ENCODE measurements at places on chromosomes 7 and 10. TPM values are rescaled to one million over a fixed set of nuclear protein-coding genes. Genes with fewer than 3 reads are reported as not detected.

The ZNF22 gene
- total RNA-seq = 21.8 TPM

The CABCOCO1 gene
- 0.19 TPM for total RNA-seq

- DNase-seq = no peak
These were observed 177.0 kb downstream of the CAMK1D start for GRCh38 chr10:12526311-12526710.

- no peak for DNase-seq
These were observed 25.1 kb downstream of the NRP1 start for GRCh38 chr10:33309406-33309805.

GRCh38 chr10:33260403-33261149 is 73.9 kb downstream of the NRP1 start:
- no peak for DNase-seq

The LAMB1 gene
- 96.4 TPM for total RNA-seq

DNA sequence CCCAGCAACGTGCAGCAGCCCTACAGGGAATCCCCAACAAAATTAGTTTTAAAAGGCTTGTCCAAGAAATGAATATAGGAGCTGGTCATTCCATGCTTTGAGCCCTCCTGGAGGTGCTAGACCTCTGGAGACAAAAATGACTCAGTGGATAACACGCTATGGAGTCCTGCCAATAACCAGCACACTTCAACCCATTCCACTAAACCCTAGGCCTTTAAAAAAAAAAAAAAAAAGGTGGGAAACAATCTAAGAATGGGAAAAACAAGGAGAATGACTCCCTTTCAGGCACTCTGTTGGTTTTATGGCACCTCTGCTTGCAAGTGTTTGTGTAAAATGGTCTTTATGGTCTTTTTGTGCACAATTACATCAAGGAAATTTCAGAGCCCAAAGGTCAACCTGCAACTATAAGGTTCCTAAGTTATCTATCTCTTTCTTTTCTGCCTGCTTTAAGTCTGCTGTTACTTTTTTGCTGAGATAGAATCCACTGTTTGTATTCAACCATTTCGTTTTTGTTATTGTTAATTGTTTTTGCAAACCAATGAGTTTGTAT is 21.3 kb downstream of the AVL9 start:
- no peak for DNase-seq

GRCh38 chr7:99719996-99720769 is 14.8 kb downstream of the CYP3A7 start:
- no peak for DNase-seq

DNA sequence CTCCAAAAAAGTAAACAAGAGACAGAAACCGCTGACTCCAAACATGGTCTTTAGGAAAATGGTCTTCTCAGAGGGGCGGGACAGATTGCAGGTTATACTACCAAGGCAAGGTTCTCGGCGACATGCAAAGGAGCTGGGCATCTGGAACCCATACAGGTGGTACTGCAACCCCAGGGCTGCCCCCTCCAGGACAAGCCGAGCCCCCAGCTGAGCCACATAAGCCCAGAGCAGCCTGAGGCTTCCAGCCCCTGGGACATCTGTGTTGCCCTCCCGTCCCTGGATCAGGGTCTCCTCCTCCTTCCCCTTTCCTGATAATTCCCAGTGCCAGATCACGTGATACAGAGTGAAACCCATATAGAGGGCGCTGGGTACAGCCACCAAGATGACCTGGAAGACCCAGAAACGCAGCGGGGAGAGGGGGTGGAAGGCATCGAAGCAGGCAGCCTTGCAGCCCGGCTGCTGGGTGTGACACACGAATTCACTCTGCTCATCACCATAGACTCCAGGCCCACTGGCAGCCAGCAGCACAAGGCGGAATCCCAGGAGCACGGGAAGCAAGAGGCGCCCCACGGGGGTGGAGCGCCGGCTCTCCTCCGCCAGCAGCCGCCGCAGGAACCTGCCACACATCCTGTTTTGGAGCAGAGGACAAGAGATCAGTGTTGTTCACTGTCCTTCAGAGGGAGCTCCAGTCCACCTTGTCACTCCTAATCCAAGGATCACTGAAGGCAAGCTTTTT is at the start of gene GJC3:
TSS of gene GJC3 (minus strand) at position 627 of the 736 bp plus-strand sequence. CDS start at position 627, 0 bp downstream.
- DNase-seq = peak; percentile 7

The NME8 gene
- total RNA-seq = not detected

The DLG5 gene
- total RNA-seq = 19.4 TPM

DNA sequence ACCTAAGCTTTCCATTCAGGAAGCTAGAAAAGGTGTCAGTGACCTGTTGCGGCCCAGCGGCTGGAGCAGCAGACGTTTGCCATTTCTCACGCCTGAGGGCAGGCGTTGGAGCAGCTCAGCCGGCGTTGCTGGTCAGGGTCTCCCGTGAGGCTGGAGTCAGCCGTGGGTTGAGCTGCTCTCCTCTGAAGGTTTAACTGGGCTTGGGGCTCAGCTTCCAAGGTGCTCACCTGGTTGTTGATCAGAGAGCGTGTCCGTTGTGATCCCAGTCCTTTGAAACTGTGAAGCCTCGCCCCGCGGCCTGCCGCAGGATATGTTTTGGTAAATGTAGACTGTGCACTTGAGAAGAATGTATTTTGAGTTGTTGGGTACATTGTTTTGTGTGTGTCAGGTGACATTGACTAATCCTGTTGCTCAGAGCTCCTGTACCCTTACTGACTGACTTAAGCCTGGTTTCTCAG is 20.6 kb upstream of the PWWP2B start:
- no peak for DNase-seq

DNA sequence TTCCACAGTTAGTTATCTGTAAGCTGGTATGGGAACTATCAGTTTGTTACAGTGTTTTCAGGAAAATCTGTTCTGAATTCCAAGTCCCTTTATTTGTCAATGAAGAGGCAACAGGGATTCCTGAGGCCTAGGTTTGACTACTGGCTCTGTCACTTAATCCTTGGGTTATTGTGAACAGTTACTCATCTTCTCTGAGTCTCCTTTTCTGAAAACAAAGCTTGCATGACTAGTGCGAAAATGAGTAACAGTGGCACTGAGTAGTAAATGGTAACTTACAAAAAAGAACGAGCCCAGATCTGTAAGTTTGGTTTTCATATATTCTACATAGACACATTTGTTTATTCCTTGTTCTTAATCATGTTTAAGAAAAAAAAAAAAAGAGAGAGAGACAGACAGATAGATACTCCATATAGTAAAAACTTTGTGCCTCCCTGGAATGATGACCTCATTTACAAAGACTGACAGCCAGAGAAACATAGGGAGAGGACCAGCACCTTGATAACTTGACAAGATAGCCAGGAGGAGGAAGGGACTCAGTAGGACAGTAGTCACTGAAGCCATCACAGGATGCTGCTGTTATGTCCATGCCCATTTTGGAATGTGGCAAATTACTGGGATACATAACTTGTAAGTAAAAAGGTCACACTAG is 1.9 kb downstream of the MRPS33 start:
- no peak for DNase-seq

All from pancreas (tissue), 10 donors.